ENCODE measurements at places on chromosomes 1 and 21.

- DNase-seq, result no peak
These were observed 4.9 kb upstream of the NPL start for GRCh38 chr1:182784556-182785171.

DNA sequence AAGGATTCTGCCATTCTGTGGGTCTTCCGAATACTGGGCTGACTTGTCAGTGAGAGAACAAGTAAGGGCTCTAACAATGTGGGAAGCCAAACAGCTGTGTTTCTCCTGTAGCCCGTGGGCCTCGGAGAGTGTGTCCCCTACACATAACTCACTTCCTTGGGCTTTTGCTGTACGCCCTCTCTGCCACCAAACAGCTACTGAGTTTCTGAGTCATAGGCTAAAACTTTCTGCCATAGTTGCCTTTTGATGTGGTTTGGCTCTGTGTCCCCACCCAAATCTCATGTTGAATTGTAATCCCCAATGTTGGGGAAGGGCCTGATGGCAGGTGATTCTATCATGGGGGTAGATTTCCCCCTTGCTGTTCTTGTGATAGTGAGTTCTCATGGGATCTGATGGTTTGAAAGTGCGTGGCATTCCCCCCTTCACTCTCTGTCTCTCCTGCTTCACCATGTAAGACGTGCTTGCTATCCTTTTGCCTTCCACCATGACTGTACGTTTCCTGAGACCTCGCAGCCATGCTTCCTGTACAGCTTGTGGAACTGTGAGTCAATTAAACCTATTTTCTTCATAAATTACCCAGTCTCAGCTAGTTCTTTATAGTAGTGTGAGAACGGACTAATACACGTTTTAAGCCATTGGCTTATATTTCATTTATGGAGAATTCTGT is 194.8 kb upstream of the HMCN1 start:
- no peak for DNase-seq

GRCh38 chr1:178066908-178067614 is 26.8 kb upstream of the RASAL2 start:
- DNase-seq, result no peak

- DNase-seq, result no peak
These were observed 6.6 kb downstream of the HEYL start for GRCh38 chr1:39632682-39633417.

GRCh38 chr1:17725084-17725719 is 29.9 kb upstream of the ACTL8 start:
- DNase-seq, result no peak

- peak; percentile 93 for DNase-seq
These were observed 49.8 kb downstream of the PRDM2 start for GRCh38 chr1:13749543-13750341.

GRCh38 chr1:208131621-208132286 is 112.4 kb downstream of the PLXNA2 start:
- no peak for DNase-seq

DNA sequence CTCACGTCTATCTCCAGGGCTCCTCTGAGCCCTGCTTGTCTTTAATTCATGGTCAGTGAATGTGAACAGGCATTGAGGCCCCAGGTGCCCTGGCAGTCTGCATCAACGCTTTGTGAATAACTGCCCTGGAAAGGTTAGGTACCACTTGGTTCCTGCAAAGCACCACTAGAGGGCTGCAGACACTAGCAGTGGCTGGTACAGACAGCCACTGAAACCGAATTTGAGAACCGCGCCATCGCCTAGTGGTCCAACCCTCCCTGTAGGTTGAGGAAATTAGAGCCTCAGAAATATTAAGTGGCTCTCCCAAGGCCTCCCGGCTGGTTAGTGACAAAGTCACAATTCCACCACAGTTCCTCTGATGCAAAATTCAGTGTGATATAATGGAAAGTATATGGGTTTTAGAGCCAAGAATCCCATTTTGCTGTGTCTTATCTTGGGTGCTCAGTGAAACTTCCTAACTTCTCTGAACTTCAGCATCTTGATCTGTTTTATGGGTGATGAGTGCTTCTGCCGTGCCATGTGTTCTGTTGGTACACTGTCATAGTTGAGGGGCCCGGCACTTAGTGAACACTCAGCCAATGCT is 46.2 kb upstream of the BCL9 start:
- no peak for DNase-seq

DNA sequence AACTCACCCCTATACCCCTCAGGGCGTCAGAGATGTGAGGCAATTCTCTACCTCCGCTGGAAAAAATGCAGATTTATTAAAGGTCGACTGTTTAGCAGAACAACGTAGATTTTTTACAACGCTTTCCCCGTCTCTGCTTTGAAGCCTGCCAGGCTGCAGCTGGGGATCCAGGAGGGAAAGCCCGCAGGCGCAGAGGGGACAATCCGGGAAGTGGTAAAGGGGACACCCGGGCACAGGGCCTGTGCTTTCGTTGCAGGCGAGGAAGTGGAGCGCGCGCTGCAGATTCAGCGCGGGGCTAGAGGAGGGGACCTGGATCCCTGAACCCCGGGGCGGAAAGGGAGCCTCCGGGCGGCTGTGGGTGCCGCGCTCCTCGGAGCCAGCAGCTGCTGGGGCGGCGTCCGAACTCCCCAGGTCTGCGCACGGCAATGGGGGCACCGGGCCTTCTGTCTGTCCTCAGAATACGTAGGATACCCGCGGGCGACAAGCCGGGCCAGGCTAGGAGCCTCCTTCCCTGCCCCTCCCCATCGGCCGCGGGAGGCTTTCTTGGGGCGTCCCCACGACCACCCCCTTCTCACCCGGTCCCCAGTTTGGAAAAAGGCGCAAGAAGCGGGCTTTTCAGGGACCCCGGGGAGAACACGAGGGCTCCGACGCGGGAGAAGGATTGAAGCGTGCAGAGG is 5.5 kb downstream of the SIM2 start:
- DNase-seq, result peak; percentile 85

DNA sequence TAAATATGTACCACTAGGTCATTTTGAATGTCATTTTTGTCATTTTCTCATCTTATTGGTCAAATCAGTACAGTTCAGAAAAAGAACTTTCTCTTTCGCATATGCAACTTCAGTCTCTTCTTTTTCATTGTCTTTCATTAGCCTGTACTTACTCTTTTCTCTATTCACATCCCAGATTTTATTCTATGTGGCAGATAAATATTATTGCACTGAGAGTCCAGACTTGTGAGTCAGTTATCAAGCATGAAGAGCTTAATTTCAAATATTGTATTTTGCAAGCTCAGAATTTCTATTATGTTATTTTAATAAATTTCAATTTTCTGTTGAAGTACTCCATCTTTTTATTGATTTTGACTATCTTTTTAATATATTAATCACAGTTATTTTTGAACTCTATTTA is 105.2 kb upstream of the PALMD start:
- no peak for DNase-seq

Measured in mesenteric fat pad (tissue), 1 donor.